ENCODE measurements at places on chromosomes 7 and 10. TPM values are rescaled to one million over a fixed set of nuclear protein-coding genes. Genes with fewer than 3 reads are reported as not detected.

The MCM10 gene
- total RNA-seq = 25.2 TPM

The SPAG6 gene
- not detected for total RNA-seq

The CFTR gene
- not detected for total RNA-seq

The PILRA gene
- total RNA-seq = 3.4 TPM

The MRLN gene
- total RNA-seq = not detected

The IQUB gene
- total RNA-seq = 0.13 TPM

The CPN1 gene
- 0.16 TPM for total RNA-seq

The WNT2 gene
- not detected for total RNA-seq

The STEAP2 gene
- 5.4 TPM for total RNA-seq

The DGKI gene
- total RNA-seq = 0.38 TPM

The SMARCD3 gene
- 12.4 TPM for total RNA-seq

The HMX3 gene
- not detected for total RNA-seq

The AKR1C2 gene
- 3,442 TPM for total RNA-seq

The IDI1 gene
- total RNA-seq = 27.4 TPM

The ANKIB1 gene
- total RNA-seq = 23.5 TPM

The CYP2C18 gene
- 0.08 TPM for total RNA-seq

The FGF8 gene
- 0.08 TPM for total RNA-seq

The CNOT4 gene
- 11.0 TPM for total RNA-seq

The ACSL5 gene
- total RNA-seq = 0.13 TPM

The FAM25C gene
- total RNA-seq = 2.0 TPM

The NPTX2 gene
- not detected for total RNA-seq

The ZNF92 gene
- 5.0 TPM for total RNA-seq

The CDC14C gene
- total RNA-seq = not detected

The PRF1 gene
- not detected for total RNA-seq

The LIPJ gene
- not detected for total RNA-seq

The ECHDC3 gene
- 9.0 TPM for total RNA-seq

The ZNF239 gene
- 2.5 TPM for total RNA-seq

The MLXIPL gene
- 0.25 TPM for total RNA-seq

The TMEM130 gene
- total RNA-seq = 0.19 TPM

The RPEL1 gene
- not detected for total RNA-seq

The OR6B1 gene
- total RNA-seq = not detected

The RBM48 gene
- total RNA-seq = 8.5 TPM

The ADAM12 gene
- 6.3 TPM for total RNA-seq

The ADRB1 gene
- total RNA-seq = 0.54 TPM

The CFAP46 gene
- 1.7 TPM for total RNA-seq

The PAX2 gene
- total RNA-seq = 0.17 TPM

The EBF3 gene
- 0.15 TPM for total RNA-seq

The THNSL1 gene
- total RNA-seq = 4.4 TPM

The GAD2 gene
- not detected for total RNA-seq

The CUZD1 gene
- total RNA-seq = 0.94 TPM

The PNLIPRP3 gene
- not detected for total RNA-seq

The CDHR3 gene
- total RNA-seq = 5.2 TPM

The ACTR3C gene
- not detected for total RNA-seq

The SGPL1 gene
- 33.4 TPM for total RNA-seq

The SLC18A3 gene
- total RNA-seq = not detected

The ATOH7 gene
- 0.19 TPM for total RNA-seq

The CLDN12 gene
- 26.9 TPM for total RNA-seq

The MRPS17 gene
- 28.7 TPM for total RNA-seq
